IPS-NIHi11 (cell line): ENCODE measurements at places on chromosomes 3 and 15.

GRCh38 chr3:99951701-99952100 is 134.0 kb downstream of the CMSS1 start:
- DNase-seq = no peak

DNA sequence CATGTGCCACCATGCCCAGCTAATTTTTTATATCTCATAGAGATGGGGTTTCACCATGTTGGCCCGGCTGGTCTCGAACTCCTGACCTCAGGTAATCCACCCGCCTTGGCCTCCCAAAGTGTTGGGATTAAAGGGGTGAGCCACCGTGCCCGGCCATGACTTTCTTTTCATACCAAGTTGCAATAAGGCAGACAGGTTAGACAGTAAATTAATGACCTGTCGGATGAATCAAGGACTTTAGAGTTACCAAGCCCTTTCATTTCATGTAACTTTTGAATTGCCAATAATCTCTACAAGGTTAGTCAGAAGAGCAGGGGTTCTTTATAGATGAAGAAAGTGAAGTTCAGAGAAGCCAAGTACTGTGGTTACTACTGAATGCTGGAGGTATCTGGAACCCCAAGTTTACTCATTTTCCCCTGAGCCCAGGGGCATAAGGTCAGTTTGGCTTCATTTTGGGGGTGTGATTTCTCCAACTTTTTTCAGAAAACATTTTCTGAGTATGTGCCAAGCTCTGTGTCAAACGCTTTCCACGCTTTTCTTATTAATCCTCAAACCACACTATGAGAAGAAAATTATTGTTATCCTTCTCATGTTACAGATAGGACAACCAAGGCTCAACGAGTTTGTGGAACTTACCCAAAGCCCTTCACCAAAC is 11.9 kb downstream of the PRICKLE2 start:
- no peak for DNase-seq

DNA sequence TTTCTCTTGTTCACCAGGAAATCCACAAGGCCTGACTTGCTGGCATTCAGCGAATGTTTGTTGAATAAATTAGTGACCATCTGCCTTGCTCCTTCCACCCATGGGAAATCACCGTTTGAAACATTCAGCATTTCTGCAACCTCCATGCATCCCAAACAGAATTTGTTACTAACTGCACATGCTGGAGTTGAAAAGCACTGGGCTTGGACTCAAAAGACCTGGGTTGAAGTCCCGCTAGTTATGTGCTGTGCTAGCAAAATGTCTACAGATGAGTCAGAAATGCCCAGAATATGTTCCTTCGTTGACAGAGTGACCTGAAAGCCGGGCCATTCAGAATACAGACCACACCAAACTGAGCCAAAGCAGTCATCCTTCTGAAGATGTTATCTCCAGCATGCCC is 144.6 kb downstream of the ALDH1A2 start:
- DNase-seq = no peak

- DNase-seq = no peak
Observed at GRCh38 chr15:69027976-69028518, 13.6 kb downstream of the NOX5 start.

DNA sequence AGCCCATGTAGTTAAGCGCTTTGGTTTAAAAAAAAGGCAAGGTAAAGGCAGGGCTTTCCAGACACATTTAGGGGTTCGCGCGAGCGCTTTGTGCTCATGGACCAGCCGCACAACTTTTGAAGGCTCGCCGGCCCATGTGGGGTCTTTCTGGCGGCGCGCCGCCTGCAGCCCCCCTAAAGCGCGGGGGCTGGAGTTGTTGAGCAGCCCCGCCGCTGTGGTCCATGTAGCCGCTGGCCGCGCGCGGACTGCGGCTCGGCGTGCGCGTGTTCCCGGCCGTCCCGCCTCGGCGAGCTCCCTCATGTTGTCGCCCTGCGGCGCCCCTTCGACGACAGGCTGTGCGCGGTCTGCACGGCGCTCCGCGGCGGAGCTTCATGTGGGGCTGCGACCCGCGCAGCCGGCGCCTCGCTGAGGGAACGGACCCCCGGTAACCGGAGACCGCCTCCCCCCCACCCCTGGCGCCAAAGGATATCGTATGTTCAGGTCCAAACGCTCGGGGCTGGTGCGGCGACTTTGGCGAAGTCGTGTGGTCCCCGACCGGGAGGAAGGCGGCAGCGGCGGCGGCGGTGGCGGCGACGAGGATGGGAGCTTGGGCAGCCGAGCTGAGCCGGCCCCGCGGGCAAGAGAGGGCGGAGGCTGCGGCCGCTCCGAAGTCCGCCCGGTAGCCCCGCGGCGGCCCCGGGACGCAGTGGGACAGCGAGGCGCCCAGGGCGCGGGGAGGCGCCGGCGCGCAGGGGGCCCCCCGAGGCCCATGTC is 927 bp downstream of the SMAD6 start:
- no peak for DNase-seq

DNA sequence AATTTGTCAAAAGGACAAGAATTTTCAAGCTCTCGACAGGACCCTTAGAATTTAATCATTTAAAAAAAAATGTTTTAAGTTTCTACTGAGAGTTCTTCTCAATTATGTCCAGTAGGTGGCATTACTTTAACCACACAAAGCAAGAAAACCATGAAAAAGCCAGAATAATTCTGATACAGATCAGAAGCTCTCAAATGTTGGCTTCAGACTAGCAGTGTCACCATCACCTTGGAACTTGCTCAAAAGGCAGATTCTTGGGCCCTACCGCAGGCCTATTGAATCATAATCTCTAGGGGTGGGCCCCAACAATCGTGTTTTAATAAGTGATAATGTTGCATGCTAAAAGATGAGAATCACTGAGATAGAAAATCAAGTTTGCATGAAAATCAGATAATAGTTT is 99.5 kb upstream of the KCNMB2 start:
- DNase-seq = peak; percentile 50

DNA sequence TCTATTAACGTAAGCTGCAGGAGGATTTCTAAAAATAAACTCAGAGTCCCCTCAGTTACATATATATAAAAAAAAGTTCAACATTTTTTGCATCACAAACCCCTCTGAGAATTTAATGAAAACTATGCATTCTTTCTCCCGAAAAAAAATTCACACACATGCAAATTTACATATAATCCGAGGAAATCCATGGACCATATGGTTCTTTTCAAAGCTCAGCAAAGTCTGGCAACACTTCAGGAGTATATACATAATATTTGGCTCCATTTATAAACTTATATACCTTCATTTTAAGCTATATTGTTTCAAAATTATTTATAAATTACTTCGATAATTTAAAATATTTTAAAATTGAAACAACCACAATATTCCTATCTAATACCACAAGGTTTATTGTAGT is 140.7 kb upstream of the PLXND1 start:
- no peak for DNase-seq

- no peak for DNase-seq
Observed at GRCh38 chr3:177836671-177837070, 639.4 kb upstream of the TBL1XR1 start.

DNA sequence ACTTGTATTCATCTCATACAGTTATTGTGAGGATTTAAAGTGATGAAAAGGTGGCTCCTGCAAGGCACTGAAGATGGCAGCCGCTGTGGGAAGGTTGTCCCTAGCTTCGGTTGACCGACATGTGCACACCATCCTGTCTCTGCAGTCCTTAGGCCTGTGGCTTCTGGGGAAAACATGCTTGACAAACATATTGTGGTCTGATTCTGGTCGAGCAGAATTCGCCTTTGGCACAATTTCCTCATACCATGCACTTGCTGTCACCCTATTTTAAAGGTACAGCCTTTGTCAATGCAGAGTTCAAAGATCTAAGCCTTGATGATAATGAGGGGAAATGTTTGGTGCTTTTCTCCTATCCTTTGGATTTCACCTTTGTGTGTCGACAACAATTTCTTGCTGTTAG is 50.9 kb downstream of the PRICKLE2 start:
- no peak for DNase-seq

DNA sequence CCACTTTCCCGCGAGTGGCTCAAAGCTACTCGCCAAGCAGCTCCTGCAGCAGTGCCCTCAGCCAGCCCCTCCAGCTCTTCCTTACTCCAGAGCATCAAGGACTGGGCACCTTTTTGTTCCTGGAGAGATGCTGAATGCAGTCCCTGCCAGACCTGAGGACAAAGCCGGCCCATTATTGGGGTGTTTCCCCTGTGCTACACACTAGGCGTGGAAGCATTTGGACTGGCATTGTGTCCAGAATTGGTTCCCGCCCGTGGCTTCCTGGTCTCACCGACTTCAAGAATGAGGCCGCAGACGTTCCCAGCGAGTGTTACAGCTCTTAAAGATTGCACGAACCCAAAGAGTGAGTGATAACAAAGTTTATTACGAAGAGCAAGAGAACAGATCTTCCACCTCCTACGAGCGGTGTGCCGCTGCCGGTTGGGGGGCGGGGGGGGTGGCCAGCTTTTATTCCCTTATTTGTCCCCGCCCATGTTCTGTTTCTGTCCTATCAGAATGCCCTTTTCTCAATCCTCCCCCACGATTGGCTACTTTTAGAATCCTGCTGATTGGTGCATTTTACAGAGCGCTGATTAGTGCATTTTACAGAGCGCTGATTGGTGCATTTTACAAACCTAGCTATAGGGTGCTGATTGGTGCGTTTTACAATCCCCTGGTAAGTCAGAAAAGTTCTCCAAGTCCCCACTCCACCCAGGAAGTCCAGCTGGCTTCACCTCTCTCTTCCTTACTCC is 62.4 kb downstream of the NSMCE3 start:
- no peak for DNase-seq

GRCh38 chr3:197793247-197793646 is 2.2 kb downstream of the LRCH3 start:
- no peak for DNase-seq

- DNase-seq = no peak
Observed at GRCh38 chr3:45409921-45410320, 21.5 kb downstream of the LARS2 start.

DNA sequence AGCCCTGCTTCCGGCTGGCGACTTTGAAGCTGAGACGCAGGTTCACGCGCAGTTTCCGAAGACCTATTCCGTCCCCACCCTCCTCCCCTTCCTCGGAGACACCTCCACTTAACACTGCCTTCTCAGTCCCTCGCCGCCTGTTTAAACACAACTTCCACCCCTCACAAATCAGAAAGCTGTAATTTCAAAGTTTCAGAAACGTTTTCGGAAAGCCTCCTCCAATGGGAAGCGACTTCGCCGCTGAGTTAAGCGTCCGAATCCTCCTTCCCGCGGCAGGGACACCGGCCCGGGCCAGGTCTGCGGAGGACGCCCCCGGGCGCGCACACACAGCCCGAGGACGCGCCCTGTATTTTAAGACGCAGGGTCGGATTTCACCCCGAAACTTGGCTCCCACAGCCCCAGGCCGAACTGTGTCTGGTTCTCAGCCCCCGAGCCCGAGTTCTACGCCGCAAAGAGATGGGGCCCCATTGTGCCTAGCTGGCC is 559 bp upstream of the LRRN1 start:
- DNase-seq = peak; percentile 51

DNA sequence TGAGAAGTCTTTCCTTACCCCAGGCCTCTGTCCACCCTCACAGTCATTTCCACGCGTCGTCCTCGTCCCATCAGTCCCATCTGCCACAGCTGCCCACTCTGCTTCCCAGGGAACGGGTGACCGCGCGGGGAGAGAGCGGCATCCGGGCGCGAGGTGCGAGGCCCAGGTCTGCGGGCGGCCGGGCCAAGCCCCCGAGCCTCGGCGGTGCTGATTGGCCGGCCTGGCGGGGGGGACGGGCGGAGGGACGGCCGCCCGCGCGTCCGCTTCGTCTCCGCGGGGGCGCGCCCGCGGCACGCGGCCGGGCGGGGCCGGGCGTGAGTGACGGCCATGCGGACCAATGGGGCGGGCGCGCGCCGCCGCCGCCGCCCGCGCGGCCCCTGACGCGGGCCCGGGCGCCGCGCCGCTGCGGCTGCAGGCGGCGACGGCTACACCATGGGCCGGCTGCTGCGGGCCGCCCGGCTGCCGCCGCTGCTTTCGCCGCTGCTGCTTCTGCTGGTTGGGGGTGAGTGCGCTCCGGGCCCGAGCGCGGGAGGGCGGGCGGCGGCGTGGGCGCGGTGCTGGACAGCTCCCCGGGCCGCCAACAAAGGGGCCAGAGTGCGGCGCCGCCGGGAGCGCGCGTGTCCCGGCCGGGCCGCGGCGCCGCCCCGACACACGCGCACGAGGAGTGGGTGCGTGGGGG is at the start of gene PODXL2:
TSS of gene PODXL2 (plus strand) at position 398 of the 679 bp plus-strand sequence. CDS start at position 433, 35 bp downstream.
- DNase-seq = peak; percentile 96

DNA sequence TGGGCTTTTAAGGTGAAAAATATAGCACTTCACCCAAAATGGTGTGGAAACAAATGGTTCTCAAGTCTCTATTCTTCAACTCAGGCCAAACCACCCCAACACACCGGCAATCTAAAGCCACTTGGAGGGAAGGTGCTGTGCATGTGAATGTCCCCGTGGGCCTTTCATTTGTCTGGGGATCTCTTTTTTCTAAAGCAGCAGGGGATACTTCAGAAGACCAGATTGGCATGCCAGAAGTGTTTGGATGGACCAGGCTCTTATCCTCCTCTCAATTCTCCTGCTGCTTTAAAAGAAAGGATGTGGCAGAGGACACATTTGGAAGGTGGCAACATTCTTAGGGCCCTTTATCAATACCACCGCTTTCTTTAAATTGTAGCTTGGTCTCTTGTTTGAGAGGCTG is 193.1 kb downstream of the MEIS2 start:
- peak; percentile 47 for DNase-seq

- DNase-seq = no peak
Observed at GRCh38 chr3:189278221-189278620, 106.5 kb downstream of the TPRG1 start.

DNA sequence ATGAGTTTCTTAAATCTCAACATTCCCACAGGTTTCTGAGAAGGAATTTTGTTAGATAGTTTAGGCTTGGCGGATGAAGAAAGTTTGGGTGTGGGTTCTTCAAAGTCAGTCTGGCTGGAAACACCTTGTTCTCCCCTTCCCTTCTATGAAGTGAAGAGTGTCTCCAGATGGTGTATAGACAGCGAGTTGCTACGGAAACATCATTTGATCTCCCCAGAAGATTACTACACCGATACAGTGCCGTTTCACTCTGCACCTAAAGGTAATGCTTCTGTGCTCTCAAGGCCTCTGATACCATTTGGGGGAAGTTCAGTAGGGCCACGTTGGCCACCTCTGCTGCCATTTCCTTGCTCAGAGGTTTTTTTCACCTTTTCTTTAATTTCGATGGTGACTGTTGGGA is 20.6 kb downstream of the DLEC1 start:
- DNase-seq = no peak

GRCh38 chr3:73024836-73025235 is 28.2 kb downstream of the PPP4R2 start:
- DNase-seq = peak; percentile 17

DNA sequence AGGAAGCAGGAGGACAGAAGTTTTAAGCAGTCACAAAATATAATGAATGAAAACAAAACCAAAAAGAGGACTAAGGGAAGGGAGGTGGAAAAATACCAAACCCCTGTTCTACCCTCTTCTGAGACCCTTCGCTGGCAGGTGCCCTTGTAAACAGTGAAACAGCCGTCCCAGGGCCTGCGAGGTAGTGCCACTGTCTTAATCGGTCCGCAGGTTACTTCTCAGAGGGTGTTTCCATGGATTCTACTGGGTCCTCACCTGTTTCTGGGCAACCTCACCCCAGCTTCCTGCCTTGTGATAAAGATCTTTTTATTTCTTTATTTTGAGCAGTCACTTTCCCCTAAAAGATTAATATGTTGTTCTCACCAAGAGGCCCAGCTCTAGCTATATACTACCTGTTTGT is 65.3 kb downstream of the SLC30A4 start:
- DNase-seq = no peak
